ENCODE measurements at places on chromosomes 11 and 22. TPM values are rescaled to one million over a fixed set of nuclear protein-coding genes. Genes with fewer than 3 reads are reported as not detected.

GRCh38 chr11:8726395-8726794 is 43.8 kb downstream of the RPL27A start:
- DNase-seq, result no peak

The KRTAP5-10 gene
- not detected for total RNA-seq

GRCh38 chr11:16818284-16818683 is 79.8 kb downstream of the C11orf58 start:
- no peak for DNase-seq

The TSPAN18 gene
- total RNA-seq, result 23.2 TPM

DNA sequence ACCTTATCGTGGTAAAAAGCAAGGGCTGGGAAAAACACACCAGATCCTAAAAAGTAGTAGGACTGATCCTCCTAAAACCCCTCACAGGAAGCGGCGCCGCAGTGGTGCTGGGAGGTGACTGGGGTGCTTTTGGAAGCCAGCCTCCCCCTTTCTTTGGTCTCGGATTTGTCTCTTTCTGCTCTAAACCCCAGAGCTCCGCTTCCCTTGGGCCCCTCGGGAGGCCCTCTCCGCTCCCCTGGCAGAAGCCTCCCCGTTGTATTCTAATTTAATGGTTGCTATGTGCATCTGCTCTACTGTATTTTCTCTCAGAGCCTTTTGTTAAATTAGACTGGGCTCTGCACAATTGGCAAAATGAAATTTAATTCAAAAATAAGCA is 587.7 kb downstream of the OPCML start:
- DNase-seq, result no peak

The C11orf71 gene
- total RNA-seq, result 9.3 TPM

The CCDC73 gene
- total RNA-seq, result not detected

The LAYN gene
- total RNA-seq, result 21.1 TPM

The UBQLN3 gene
- not detected for total RNA-seq

DNA sequence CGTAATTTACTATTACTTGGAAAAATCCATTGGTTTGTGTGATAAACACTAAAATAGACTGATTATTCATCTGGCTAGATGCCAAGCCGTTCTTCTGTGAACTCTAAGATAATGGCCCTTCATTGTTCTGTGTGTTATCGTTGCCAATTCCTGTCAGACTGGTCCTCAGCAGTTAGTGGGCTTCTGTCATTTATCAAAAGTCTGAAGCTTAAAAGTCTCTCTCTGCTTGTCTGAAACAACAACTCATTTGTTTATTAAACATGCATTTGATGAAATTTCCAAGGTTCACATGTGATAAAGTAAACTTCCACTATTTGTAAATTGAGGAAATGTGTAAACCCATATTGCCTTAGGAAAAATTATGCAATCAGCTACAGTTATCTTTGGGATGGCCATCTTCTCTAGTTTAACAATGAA is 21.1 kb upstream of the RDX start:
- peak; percentile 22 for DNase-seq

GRCh38 chr11:60988658-60989057 is 17.2 kb downstream of the CD6 start:
- no peak for DNase-seq
